ENCODE measurements at places on chromosomes 11 and 22.

GRCh38 chr11:6321961-6322362 is 1.7 kb upstream of the CAVIN3 start:
- DNase-seq, result no peak

- DNase-seq, result no peak
Observed at GRCh38 chr22:46941968-46942798, 179.7 kb downstream of the TBC1D22A start.

DNA sequence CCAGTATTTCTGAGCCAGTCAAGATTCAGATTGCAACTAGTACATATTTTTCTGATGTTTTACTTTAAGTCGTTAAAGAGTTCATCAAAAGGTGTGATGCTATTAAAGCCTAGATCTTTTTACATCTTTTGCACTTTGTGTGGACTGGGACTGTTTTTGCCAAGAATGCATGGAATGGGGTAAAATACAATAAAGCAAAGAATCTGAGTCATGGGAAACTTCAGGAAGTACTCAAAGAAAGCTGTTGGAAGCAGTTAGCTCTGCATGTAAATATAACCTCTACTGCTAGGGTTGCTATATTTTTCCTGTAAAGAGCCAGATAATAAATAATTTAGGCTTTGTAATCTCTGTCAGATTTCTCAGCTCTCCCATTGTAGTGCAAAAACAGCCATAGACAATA is 20.9 kb downstream of the ATXN10 start:
- no peak for DNase-seq

- DNase-seq, result no peak
Observed at GRCh38 chr11:110079726-110080125, 13.5 kb upstream of the ZC3H12C start.

DNA sequence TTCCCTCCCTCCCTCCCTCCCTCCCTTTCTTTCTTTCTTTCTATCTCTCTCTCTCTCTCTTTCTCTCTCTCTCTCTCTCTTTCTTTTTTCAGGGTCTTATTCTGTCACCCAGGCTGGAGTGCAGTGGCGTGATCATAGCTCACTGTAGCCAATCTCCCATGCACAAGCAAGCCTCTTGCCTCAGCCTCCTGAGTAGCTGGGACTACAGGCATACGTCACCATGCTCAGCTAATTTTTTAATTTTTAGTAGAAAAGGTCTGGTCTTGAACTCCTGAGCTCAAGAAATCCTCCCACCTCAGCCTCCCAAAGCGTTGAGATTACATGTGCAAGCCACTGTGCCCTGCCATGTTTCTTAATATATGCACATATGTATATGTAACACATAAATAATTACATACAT is 19.0 kb downstream of the TSKU start:
- no peak for DNase-seq

DNA sequence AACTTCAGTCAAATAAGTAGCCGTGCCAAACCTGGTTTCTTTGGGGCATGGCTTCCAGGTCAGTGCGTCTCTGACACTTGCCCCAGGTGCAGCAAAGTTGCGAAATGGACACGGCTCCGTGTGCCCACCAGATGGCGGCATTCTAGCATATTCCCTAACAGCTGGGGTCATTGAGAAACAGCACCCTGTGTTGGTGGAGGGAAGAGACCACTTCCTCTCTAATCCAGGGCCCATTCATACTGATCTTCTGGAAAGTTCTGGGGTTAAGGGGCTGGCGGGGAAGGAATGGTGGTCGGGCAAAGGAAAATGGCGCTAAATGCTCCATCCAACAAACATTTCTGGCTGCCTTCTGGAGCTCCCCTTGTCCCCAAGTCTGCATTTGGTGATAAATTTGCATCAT is 141.2 kb upstream of the TIMP3 start:
- DNase-seq, result peak; percentile 78

- DNase-seq, result peak; percentile 45
Observed at GRCh38 chr11:128575961-128576350, 11.4 kb downstream of the ETS1 start.

DNA sequence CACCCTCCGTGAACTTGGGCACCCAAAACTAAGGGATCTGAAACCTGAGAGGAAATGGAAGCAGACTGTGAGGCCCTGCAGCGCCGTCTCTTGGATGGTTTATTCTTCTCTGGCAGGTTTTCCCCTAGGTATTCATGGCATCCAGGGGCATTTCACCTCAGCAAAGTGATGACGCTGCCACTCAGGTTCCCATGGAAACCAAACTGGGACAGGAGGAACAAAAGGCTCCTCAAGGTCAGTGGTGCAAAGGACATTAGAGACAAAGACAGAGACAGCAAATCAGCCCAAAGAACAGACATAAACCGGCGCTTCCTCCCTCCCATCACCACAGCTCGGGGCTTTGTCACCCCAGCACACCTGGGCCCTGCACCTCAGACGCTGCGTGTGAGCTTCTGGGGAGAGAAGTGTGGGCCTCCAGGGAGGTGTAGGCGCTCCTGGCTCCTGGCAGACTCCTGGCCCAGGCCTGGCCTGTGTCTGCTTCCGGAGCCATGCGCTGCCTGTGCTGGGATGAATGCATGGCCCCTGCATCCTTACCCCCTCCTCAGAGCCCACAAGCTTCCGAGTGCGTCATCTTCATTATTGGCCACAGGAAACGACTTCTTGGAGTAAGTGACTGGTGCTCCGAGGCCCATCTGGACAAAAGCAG is 5.9 kb downstream of the TP53AIP1 start:
- no peak for DNase-seq

GRCh38 chr11:63478896-63479295 is 12.1 kb downstream of the PLAAT5 start:
- peak; percentile 65 for DNase-seq

DNA sequence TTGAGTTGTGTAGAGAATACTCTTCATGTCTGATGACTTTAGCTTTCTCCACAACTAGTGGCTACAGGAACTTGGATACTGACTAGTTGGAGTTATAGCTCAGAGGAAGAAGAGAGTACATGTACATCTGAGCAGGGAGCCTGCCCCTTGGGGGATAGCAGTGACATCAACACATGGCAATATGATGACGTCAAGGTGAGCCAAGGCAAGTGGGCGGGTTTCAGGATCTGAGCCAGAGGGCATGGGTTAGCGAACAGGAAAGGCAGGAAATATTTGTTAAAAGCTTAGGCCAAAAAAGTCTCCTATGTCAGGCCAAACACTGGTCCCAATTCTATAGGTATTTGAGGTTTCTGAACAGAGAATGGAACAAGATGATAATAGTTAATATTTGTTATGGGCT is 42.0 kb upstream of the HORMAD2 start:
- DNase-seq, result no peak

DNA sequence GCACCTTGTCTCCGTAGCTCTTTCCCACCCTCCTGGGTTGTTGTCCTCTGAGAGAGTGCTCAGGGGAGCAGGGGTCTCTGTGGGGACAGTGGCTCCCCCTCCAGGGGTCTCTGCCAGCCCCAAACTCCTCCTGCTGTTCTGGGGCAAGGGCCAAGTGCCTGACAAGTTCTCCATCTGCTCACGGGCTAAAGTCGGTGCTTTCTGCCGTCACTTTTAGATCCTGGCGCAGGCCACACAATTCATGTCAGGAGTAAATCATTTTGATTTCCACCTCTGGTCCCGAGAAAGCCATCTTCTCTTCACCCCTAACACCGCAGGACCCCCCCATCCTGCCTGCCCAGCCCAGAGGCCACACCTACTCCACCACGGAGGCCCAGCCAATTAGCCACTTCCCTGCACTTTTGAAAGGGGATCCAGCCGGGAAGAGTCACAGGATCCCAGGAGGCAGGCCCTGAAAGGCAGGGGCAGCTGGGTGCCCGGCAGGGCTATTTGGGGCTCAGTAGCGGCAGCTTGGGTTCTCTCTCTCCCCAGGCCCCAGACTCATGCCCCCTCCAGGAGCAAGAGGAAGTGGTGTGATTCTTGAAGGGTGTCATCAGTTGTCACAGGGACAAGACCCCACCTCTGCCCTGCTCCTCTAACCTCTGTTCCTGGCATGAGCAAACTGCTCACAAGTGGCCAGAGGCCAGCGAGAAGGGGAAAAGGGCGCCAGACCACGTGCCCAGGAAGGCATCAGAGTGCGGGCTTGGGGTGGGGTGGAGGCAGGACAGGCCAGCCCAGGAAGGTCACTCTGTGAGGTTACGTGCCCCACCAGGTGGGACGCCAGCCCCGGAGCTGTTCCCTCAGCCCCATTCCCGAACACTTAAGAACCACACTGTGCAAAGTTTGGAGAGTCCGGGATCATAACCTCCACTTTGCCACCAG is 1.3 kb downstream of the MACROD1 start:
- no peak for DNase-seq

GRCh38 chr11:28547321-28547741 is 439.1 kb downstream of the METTL15 start:
- no peak for DNase-seq

- no peak for DNase-seq
Observed at GRCh38 chr22:23193196-23193827, 13.0 kb downstream of the BCR start.

DNA sequence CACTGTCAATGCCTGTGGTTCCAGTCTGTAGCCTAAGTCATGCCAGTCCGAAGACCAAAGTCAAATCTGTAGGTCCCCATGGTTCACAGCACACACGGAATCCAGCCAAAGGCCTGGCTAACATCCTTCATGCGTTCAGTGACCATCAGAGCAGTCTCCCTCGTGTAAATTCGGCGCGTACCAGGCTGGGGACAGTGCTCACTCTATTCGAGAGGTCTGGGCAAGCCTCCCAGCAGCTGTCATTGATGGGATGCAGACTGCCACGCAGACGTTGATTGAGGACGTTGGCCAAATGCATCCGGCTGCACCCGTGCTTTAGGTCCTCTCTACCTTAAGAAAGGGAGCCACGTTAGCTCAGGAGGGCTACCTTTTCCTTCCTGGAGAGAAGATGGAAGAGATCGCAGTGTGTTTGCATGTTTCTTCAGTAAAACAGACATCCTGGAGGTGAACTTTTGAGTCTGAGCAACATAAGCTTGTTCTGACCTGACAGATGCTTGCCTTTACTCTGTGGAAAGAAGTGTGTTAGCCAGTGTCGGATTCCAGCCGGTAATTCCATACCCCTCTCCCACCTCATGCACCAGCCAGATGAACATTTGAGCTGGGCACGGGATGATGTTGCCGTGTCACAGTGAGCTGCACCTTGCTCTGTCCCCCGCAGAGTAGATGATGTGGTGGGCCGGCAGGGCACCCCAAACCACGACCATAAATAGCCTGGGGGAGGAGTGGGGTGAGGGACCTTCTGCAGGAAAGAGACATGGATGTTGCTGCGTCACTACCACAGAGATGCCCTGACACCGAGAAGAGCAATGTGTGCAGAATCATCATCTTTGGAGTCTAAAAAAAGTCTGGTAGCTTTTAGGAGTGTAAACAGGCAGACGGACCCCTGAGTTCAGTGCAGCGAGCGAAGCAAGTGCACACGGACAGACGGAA is 12.2 kb downstream of the CTTN start:
- no peak for DNase-seq

GRCh38 chr11:116240710-116241109 is 532.1 kb downstream of the BUD13 start:
- DNase-seq, result no peak

- DNase-seq, result no peak
Observed at GRCh38 chr11:95575517-95575916, 214.1 kb downstream of the FAM76B start.

GRCh38 chr11:114036147-114036811 is 23.2 kb upstream of the ZBTB16 start:
- peak; percentile 67 for DNase-seq

DNA sequence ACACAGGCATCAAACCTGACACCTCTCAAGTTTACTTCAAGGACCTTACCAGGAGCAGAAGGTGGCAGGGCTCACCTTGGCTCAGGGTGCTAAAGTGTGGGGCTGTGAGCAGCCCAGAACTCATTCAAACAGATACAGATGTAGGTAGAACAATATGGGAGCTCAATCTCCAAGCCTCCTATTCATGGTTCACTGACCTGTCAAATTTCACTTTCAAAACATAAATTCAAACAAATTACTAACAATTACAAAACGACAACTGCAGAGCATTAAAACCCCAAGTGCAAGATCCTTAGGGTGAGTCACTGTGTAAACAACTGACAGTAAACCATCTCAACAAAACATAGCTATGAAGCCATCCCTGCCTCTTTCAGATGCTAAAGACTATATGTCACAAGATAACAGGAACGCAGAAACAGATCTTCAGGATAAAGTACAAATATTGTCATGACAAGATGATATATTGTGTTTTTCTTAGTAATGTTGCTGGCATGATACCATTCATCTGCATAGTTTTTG is 303.5 kb upstream of the ANO3 start:
- no peak for DNase-seq

GRCh38 chr11:35346472-35347156 is 72.7 kb downstream of the SLC1A2 start:
- DNase-seq, result no peak

- no peak for DNase-seq
Observed at GRCh38 chr11:3178349-3178748, 13.2 kb upstream of the OSBPL5 start.

DNA sequence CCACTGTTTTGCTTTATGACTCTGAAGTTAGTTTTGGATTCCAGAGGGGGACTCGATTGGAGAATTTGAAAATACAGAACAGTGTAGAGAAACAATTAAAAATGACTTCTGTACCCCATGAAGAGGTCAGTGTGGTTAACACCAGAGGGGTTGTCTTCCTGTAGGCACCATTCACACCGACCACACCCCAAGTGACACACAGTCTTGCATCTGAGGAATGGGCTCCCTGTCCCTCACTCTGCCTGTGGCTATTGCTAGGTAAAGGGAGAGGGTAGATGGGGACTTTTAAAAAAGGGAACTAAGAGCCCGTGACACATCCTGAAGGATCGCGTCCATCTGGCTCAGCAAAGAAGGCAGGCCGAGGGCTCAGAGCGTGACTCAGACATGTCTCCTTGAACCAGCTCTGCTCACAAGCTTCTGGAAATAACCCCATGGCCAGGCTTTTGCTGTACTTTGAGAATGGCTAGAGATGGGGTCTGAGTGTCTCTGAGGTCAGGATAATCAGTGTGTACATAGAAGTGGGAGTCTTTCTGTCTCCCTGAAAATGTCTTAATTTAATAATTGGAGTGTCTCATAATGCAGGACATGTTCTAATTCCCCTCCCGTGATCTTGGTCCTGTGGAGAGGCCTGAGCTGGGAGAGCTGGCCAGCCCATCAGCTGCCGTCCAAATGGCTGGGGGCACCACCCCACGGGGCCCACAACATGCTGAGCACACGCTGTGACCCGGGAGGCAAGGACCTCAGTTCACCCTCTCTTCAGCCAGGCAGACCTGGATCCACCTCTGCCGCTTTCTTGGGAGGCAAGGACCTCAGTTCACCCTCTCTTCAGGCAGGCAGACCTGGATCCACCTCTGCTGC is 39.3 kb downstream of the SGSM1 start:
- peak; percentile 6 for DNase-seq

- DNase-seq, result no peak
Observed at GRCh38 chr22:35158336-35158735, 92.4 kb downstream of the ISX start.

DNA sequence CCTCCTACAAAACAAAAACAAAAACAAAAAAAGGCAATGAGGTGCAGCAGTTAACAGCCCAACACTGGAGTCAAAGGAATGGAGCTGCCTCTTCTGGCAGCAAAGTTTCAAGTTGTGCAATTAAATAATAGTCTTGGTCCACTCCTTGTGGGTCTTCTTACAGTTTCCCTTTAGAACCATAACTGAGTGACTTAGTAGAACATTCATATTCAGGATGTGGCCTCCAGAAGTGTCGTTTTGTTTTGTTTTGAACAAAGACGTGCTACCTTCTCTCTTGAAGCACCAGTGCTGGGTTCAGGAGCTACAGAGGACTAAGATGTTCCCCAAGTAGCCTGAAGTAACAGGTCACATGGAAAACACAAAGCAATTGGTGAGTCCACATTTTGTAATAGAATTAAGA is 2.0 kb upstream of the JAML start:
- peak; percentile 54 for DNase-seq
